ENCODE measurements at places on chromosomes 1 and 21.

DNA sequence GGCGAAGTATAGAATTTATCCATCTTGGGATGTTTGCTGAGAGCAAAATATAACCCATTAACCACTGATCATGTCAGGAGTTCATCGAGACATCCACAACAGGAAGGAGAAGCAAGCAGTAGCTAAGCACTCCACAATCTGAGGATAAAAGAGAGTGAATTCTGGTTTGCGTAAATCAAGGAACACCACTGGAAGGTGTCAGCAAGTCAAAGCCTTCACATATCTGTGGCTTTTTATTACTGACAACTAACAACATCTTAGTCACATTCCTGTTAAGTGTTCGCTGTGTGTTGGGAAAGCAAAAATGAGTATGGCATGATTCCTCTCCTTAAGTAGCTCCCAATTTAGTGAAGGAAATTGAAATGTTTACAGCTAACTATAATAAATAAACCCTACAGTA lies 44.5 kb upstream of the DARS2 start:
- no peak for DNase-seq

DNA sequence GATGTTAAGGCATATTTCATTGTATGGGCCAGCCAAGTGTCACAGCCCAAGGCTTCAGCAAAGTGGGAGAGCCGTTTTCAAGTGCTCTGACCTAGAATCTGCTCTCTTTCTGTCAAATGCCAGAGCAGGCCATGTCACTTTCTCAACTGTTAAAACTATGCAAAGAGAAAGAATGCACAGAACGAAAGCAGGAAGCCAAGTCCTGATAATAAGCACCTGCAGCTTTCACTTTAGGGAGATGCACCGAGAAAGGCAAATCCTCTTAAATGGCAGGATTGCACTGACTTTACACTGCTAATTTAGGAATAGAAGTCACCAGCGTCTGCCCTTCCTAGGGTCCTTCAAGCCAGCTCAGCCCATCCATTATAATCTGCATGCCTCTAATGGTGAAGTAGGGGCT lies 49.2 kb upstream of the NTPCR start:
- no peak for DNase-seq

GRCh38 chr1:68329096-68329835 lies 96.9 kb upstream of the WLS start:
- no peak for DNase-seq

GRCh38 chr1:61732726-61733125 lies 7.8 kb upstream of the TM2D1 start:
- no peak for DNase-seq

- no peak for DNase-seq
Measured at GRCh38 chr1:54227091-54227602, 27.2 kb downstream of the MRPL37 start.

DNA sequence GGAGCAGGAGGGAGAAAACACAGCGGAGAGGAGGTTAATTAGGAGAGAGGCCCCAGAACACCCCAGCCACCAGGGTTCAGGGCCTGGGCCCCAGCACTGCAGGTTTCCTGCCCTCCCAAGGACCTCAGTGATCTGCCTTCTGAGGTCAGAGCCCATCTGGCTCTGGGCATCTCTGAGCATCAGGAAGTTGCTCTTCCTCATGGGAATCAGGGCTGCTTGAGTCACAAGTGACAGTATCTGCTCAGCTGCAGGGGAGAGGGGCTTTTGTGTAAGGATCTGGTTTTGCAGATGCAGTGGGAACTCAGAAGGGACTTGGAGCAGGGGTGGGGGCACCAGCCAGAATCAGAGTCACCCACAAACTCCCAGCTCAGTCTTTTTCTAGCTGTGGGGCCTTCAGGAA lies 472.1 kb downstream of the PTPRU start:
- no peak for DNase-seq

Data from esophagus squamous epithelium (tissue), 5 donors.